CD4-positive, alpha-beta memory T cell (primary cell): ENCODE measurements at places on chromosomes 13 and 19.

DNA sequence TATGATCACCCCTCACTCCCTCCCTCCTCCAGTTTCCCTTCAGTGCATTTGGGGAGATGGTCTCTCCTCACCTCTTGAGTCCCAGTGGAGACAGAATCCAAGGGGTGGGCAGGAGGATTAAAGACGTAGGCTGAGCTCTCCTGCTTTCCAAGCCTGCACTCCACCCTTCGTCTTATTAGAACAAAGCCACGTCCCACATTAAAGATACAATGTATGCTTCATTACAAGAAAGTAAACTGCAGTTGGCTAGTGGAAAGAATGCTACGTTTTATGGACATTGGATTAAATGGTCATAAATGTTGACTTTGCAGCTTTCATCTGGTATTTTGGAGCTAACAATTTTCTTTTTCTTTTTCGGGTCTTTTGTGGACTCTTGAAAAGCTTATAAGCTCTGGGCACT lies 1.5 kb upstream of the KLK11 start:
- no peak for DNase-seq

DNA sequence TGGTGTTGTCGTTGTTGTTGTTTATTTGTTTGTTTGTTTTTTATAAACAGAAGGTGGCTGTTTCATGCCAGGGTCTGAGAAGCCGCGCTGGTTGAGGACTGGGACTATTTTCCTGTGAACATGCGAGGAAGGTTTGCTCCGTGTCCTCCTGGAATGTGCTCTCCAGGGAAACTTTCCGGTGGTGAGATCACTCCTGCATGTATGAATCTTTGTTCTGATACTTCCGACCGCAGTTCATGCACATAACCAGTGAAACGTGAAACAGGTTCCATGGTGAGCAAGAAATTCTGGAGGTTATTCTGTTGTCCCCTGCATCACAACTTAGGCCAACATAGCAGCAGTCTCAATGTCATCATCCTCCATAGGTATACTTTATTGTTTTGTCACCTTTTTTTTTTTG lies 187.6 kb upstream of the ARGLU1 start:
- no peak for DNase-seq

GRCh38 chr19:4980838-4981680 lies 12.1 kb downstream of the KDM4B start:
- DNase-seq: no peak

DNA sequence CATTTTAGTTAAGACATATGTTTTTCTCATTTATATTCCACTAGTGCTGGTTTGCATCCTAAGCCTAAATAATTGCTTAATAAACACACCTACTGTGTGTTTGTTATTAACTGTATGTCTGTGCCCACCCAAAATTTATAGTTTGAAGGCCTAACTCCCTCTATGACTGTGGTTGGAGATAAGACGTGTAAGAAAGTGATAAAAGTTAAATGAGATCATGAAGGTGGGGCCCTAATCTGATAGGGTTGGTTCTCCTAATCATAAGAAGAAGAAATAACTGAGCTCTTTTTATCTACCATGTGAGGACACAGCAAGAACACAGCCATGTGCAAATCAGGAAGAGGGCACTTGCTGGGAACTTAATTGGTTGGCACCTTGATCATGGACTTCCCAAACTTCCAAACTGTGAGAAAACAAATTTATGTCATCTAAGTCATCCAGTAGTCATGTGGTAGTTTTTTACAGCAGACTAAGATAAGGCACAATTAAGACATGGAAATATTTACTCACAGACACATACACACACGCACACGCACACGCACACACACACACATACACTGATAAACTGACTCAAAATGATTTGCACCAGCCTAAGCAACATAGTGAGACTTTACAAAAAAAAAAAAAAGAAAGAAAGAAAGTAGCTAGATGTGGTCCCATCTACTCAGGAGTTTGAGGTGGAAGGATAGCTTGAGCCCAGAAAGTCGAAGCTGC lies 662.1 kb downstream of the PCDH9 start:
- no peak for DNase-seq

GRCh38 chr19:6571167-6571566 lies 19.8 kb downstream of the CD70 start:
- no peak for DNase-seq

GRCh38 chr13:32737111-32737571 lies 150.9 kb downstream of the PDS5B start:
- DNase-seq: peak; percentile 52
